Inflammatory macrophage treated with lipopolysaccharide for 1 hour (primary cell): ENCODE measurements at places on chromosomes 1 and 21.
A peak's percentile ranks its signal among the peaks of the same experiment; 100 is the strongest.

- no peak for DNase-seq
Measured at GRCh38 chr1:96349896-96350295, 371.7 kb upstream of the PTBP2 start.

DNA sequence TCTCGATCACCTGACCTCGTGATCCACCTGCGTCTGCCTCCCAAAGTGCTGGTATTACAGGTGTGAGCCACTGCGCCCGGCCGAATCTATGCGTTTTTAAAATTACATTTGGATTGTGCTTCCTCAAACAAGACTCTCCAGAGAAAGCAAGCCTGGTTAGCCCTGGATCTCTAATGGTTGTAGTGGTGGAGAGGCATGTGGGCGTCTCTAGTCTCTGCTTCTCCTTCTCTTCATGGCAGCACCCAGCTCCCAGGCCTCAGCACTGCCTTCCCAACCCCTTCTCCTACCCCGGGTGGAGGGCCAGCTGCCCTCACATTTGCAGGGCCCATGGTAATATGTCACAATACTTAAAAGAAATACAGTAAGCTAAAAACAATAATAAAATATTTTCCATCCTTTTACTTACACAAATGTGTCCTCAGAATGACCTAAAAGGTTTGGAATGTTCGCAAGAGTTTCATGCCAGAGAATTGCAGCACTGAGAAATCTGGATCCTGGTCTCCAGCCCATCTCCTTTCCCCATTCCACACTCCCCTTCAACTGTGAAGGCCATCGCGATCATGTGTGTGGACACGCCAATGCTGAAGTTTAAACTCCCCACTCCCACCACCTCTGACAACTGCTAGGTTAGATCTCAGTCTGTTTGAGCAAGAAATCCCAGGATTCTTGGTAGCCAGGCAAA, 7.0 kb downstream of the OR14I1 start:
- DNase-seq = no peak

DNA sequence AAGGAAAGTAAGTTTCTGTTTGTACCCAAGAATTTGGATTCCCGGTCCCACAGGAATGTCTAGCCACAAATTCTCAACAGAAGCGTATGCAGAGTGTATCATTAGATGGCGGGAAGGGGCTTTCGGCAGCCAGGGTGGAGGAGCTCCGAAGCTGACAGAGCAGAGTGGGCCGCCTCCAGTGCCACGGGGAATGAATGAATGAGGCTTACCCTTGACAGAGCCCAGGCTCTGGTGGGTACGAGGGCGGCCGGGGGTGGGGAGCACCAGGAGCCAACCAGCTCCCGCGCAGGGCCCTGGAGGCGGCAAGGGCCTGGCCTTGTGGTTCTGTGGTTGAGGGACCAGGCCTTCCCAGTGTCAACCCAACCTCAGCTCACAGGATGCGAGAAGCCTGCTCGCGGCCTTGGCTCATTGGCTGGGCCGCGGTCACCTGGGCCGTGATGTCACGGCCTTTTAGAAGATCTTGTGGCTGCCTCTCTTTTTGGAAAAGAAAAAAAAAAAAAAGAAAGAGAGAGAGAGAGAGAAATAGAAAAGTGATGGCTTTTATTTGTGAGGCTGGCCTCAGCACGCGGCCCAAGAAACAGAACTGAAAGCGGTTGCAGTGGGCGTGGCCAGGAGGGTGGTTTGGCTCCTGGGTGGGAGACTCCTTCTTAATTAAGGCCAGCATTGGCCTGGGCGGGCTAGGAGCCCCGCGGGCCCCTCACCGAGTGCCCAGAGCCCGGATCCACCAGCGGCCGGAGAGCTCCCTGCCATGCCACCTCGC, 34.9 kb upstream of the RUNX3 start:
- peak; percentile 60 for DNase-seq

- no peak for DNase-seq
Measured at GRCh38 chr21:25215698-25216384, 391.4 kb downstream of the MRPL39 start.

GRCh38 chr21:16492892-16493291, 763.1 kb downstream of the USP25 start:
- no peak for DNase-seq

DNA sequence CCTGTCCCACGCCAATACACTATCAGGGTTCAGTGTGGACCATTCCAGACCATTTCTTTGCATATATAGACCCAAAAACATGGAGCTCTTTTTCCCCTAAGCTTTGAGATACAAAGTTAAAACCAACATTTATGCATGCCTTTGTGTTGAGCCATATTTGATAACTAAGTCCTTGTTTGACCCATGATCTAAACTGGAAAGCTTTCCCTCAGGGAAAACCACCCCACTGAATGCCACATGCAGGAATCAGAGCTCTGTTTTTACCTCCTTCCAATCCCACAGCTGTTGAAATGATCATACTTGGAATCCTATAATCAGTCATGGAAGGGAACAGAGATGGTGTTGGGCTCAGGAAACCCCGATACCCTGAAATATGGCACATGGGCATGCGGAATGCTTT, 14.8 kb upstream of the SLC45A1 start:
- no peak for DNase-seq

DNA sequence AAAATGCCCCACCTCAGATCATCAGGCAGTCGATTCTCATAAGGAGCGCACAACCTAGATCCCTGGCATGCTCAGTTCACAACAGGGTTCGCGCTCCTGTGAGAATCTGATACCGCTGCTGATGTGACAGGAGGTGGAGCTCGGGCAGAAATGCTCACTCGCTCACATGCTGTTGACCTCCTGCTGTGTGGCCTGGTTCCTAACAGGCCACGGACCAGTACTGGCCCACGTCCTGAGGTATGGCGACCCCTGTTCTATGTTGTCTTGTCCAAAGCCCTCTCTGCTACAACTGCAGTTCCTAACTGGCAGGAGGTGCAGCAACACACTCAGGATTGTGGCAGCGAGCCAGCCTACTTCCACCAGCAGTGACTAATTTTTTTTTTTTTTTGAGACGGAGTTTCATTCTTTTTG, 70.6 kb downstream of the CLSTN1 start:
- no peak for DNase-seq

GRCh38 chr1:170791941-170792340, 128.0 kb downstream of the PRRX1 start:
- no peak for DNase-seq

- DNase-seq = no peak
Measured at GRCh38 chr1:208357644-208358507, 113.7 kb upstream of the PLXNA2 start.

DNA sequence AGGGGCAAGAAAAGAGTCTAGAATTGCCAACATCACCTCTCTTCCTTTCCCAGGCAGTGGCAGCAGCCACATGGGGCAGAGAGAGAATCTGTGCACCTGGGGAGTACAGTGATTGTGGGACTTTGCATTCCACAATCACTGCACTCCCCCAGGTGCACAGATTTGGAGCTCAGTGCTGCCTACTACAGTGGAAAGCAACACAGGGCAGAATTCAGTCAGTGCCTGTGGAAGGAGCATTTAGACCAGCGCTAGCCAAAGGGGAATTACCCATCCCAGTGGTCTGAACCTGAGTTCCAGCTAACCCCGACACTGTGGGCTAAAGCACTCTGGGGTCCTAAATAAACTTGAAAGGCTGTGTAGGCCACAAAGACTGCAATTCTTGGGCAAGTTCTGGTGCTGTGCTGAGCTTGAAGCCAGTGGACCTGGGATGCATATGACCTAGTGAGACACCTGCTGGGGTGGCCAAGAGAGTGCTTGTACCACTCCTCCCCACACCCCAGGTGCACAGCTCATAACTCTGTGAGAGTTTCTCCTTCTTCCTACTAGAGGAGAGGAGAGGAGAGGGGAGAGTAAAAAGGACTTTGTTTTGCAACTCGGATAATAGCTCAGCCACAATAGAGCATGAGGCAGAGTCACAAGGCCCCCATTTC, 50.3 kb downstream of the NUP210L start:
- no peak for DNase-seq

DNA sequence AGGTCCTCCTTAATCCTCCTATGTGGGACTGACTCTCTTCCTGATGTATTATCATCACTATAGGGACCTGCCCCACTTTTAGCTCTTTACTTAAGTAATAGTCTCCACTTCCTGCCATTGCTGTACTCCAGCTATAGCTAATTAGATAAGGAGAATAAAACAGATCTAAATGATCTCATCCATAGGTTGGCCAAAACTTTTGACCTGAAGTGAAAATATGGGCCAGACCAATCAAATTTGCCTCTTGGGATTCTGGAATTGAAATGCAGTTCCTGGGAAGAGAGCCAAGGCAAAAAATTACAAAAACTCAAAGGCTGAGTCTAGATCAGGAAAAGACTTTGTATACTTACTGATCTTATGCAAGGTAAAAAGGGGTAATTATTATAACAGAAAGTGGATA, 36.1 kb upstream of the PDE4B start:
- DNase-seq = no peak

DNA sequence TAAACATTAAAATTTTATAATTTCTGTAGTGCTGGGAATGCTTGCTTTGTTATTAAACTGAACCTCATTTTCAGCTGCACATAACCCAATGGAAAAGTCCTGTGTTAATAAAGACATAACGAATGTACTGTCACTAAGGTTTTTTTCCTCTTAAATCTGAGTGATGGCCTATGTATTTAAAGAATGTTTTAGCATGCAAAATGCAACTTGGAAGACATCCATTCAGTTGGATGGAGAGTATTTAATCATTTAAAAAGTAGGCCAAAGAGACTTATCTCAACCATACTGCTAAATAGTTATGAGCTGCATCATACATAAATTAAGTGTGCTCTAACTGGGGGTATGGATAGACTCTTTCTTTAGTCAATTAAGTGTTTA, 48.5 kb downstream of the RWDD3 start:
- no peak for DNase-seq

- no peak for DNase-seq
Measured at GRCh38 chr1:184843732-184844495, 89.3 kb upstream of the EDEM3 start.

- DNase-seq = no peak
Measured at GRCh38 chr1:248055261-248055660, 8.6 kb downstream of the OR2L3 start.

- DNase-seq = no peak
Measured at GRCh38 chr1:231016966-231017365, 23.1 kb downstream of the FAM89A start.

DNA sequence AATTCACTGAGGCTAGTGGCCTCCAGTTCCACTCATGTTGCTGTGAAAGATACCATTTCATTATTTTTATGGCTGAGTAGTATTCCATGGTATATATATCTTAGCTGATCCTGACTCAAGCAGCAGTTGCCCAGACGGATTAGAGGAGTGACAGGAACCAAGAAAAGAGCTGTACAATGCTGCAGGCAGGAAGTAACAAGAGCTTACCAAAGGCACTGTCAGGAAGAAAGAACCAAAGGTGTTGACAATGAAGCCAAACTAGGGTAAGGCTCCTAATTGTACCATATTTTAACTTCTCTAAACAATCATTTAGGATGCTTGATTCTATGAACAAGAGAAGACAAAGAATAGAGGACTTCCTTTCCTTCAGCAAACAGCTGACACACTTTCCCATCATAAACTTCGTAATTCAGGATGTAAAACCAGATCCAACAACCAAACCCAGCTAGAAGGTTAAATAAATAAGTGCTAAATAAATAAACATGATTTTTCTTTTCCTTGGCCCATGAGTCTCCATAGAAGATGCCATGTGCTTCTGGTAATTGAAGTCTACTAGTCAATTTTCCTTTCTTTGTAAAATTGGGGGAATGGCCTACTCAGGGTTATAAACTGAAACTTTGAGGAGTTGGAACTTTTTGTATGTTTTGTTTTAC, 248.2 kb upstream of the SGIP1 start:
- DNase-seq = no peak

DNA sequence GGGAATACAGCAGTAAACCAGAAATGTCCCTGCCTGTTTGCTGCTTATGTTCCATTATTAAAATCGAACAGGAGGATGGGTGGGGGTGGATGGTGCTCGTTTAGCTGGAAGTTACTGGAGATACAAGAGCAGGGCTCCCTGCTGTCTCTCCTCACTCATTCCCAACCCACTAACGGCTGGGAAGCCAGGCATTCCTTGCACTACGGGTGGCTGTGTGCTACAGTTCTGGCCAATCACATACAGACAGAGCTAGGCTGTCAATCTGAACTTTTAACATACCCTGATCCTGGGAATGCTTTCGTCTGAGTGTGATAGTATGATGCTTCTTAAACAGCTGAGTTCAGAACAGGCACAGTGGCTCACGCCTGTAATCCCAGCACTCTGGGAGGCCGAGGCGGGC, 7.0 kb downstream of the SIPA1L2 start:
- DNase-seq = no peak

DNA sequence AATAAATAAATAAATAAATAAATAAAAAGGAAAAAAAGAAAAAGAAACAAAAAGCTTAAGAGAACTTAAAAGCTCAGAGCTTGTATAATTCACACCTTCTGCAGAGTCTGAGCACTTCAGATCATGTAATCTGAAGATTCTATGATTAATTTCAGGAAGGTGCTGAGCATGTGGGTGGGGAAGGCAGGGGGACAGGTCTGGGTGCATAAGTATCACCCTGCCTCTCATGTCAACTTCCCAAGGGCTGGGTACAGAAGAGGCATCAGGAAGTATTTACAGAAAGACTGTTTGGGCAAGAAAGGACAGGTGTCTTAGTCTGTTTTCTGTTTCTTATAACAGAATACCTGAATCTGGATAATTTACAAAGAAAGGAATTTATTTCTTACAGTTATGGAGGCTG, 20.4 kb upstream of the PADI2 start:
- no peak for DNase-seq

DNA sequence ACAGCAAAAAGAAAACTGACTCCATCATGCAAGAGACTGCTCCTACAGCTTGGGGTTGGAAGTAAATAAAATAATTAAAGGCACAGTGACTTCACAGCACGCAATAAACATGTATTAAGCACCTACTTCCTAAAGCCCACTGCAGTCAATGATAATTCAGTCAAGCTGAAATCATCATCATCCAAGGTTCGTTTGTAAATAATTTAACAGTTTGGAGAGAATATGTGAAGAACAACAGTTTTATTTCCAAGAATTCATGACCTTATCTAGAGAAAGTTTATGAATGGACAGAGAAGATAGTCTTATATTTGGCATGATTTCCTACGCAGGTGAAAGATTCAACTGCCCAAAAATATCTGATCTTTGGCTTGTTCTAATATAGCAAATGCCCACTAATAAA, 86.8 kb downstream of the SMYD3 start:
- no peak for DNase-seq

- DNase-seq = peak; percentile 63
Measured at GRCh38 chr1:180530501-180530900, 28.1 kb upstream of the ACBD6 start.

DNA sequence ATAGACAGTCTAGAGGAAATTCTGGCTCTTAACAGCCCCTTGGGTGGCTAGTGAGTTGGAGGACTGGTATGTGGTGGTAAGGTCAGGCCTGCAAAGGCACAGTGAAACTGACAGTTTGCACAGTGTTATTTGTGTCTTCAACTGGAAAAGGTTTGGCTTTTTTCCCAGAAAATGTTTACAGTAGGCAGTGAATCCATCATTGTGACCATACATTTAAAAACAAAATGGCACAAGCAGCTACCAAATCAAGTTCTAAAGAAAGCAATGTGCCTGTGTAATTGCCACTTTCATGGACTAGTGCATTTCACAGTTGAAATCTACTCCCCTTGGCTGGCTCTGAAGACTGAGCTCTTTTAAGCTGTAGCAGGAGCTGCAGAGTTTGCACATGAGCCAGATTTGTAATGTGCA, 24.8 kb downstream of the ATPAF1 start:
- DNase-seq = no peak
